NCI-H1048 (cell line): ENCODE measurements at places on chromosomes 3 and 15.

DNA sequence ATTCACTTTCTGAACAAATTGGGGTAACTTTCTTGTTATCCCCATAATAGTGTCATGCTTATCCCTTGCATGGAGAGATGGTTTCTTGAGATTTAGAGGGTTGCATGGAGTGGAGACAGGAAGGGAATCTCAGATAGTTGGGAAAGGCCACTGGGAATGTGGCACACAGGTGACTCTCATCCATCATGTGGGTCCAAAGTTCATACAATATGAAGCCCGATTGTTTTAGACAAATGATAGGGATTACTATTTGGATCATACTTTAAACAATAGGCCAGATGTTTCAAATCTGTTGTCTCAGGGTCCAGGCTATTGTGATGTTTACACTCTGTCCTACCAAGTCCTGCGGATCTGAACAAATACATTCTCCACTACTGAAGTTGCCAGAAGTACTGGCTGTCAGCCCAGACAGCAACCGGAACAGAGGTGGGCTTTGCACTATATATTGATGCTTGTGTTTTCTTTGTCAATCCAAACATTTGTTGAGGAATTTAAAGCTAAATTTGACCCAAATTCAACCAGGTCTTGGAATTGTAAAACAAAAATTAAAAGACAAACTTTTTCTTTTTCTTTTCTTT is 39.2 kb upstream of the NMNAT3 start:
- DNase-seq = no peak

- no peak for DNase-seq
Observed at GRCh38 chr15:68620721-68621527, 42.1 kb downstream of the CORO2B start.

- DNase-seq = no peak
Observed at GRCh38 chr3:46566040-46566641, at the start of gene LRRC2. Gene LRRC2 (minus strand): TSS chr3:46566302. CDS start chr3:46551591, 14,711 bp downstream.

- DNase-seq = no peak
Observed at GRCh38 chr15:39944726-39945125, 10.8 kb downstream of the EIF2AK4 start.

DNA sequence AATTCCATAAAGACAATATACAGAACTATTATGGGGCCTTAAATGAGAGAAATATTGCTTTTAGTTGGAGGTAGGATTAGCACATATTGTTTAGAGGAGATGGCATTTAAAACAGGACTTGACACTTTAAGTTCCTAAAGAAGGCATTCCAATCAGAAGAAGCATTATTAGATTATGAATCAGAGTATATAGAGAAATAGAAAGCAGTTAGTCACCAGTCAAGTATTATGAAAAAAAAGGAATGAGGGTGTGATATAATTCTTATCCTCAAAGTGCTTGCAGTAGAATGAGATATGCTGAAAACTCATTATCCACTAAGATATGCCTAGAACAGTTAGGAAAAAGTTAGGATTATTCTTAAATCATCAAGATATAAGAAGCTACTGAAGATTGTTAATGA is 456.2 kb downstream of the ZNF385D start:
- DNase-seq = no peak

GRCh38 chr3:61864886-61865285 is 303.5 kb downstream of the PTPRG start:
- DNase-seq = no peak

GRCh38 chr3:27209617-27210264 is 159.4 kb downstream of the NEK10 start:
- no peak for DNase-seq

DNA sequence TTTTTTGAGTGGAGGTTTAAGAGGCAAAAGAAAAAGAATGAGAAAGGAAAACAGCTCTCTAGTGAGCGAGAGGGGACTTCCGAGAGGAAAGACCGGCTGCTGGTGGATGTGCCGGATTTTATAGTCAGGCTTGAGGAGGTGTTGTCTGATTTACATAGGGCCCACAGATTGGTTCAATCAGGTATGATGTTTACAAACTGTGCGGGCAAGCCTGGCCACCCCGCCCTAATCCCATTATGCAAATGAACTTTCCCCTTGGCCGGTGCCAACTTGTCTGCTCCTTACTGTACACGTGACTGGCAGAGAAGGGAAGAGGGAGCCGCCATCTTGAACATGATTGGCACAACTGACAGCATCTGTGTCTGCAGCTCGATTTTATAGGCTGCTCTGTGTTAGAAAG is 44.7 kb downstream of the FAM43A start:
- peak; percentile 90 for DNase-seq

- no peak for DNase-seq
Observed at GRCh38 chr3:168070919-168071318, 24.8 kb downstream of the GOLIM4 start.

- no peak for DNase-seq
Observed at GRCh38 chr15:32819448-32819847, 101.6 kb downstream of the GREM1 start.

GRCh38 chr3:192077795-192078497 is 617.0 kb downstream of the PYDC2 start:
- no peak for DNase-seq

DNA sequence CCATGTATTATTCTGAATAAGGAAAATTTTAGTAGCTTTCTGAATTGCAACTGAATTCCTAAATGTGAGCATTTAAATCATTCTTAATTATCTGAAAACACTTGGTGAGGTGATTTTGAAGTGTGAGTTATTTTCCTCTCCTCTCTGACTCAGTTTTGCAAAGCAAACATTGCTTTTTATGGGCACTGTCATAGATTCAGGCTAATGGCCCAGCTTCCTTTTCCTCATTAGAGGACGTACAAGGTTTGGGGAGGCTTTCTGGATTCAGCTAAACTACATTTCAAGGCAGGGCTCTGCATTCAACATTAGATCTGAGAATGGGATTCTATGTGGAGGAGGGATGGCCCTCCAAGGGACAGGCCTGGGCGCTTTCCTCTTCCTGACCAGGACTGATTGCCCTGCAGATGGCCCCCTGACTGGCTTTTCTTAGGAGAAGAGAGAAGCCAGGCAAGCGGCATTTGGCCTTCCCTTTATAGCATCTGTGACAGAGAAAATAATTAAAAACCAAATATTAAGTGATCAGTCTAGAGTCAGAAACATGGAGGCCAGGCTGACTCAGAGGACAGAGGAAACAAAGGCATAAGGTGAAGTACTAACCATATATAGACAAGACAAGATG is 53.0 kb upstream of the STXBP5L start:
- no peak for DNase-seq

GRCh38 chr3:69785769-69786320 is 46.6 kb downstream of the MITF start:
- no peak for DNase-seq
